ENCODE measurements at places on chromosomes 11 and 22.

- DNase-seq, result no peak
Measured at GRCh38 chr22:48752451-48753380, 1075.0 kb downstream of the BRD1 start.

DNA sequence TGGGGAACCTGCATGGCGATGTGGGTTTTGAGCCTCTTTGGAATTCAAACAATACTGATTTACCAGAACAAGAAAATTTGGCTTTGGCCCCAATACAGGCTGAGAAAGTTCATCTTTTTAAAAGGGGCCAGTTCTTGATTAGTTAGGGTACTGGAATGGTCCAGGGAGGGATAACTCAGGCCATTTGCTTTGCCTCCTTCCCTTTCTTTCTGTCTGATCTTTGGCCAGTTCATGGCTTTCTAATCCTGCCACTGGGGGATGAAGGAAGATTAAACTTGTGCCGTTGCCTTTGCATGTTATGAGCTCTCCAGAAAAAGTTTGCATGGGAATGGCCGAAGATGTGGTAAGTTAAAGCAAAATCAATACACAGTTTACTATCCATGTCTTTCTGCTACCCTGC lies 78.4 kb downstream of the ADAMTS15 start:
- DNase-seq, result no peak

- no peak for DNase-seq
Measured at GRCh38 chr22:35217527-35217926, 39.8 kb upstream of the HMGXB4 start.

- DNase-seq, result no peak
Measured at GRCh38 chr22:24184057-24184798, 2.9 kb downstream of the SUSD2 start.

GRCh38 chr11:10026514-10026913 lies 267.5 kb downstream of the SBF2 start:
- DNase-seq, result no peak

GRCh38 chr22:38411016-38411415 lies 44.0 kb downstream of the KCNJ4 start:
- no peak for DNase-seq

DNA sequence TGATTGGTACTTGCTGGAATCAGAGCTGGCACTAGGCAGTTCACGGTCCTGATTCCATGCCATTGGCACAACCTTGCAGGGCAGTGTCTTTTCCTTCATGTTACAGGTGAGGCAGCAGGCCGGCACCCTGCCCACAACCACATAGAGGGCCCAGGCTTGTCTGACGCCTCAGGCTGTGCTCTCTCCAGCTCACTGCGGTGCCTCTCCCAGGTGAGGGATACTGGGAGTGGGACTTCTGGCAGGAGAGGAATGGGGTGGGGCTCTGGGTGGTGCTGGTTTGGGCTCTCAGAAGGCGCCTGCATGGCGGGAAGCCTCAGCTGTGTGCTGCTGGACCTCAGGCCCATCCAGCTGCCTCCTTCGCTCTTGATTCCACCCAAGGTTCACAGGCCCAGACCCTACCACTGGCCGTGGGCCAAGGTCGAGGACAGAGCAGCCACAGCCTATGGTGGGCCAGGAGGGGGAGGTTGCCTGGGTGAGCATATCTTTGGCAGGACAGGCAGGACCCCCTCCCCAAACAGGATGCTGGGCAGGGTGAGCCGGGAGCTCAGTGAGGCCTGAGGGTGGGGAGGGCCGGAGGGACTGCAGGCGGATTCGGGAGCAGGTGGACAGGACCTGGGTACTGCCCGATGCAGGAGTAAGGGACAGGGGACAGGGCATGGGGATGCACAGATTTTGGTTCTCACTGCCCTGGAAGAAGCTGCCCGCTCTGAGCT lies 7.0 kb upstream of the MPPED1 start:
- DNase-seq, result no peak

GRCh38 chr11:119192111-119192510 lies 6.8 kb downstream of the NHERF4 start:
- DNase-seq, result no peak

DNA sequence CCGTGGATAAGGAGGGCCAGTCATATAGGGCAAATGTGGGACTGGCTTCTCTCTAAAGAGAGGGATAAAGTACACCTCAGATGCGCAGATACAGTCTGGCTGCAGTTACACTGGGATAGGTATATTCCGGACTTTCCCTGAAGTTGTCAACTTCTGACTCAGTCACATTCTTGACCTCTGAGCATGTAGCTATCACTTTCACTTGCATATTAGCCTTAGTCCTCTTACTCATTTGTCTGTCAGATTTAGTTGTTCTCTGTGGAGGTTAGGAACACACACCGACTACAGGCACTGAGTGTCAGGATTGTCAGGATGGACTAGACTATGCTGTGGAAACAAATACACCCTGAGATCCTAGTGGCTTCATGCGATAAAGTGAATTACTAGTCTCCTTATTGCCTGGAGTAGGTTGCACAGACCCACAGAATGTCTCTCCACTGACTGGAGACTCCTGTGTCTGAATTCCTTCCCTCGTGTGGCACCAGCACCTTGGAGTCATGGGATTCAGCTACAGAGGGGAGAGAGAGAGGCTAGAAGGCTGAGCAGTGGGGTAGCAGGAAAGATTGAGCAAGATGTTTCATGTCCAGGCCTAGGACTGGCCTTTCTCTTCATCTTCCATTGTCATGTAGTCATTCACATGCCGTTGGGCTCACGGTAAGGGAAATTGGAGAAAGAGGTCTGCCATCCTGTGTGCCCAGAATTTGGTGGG lies 654.3 kb downstream of the NTM start:
- no peak for DNase-seq

GRCh38 chr11:102117472-102118113 lies 7.3 kb downstream of the YAP1 start:
- DNase-seq, result no peak

DNA sequence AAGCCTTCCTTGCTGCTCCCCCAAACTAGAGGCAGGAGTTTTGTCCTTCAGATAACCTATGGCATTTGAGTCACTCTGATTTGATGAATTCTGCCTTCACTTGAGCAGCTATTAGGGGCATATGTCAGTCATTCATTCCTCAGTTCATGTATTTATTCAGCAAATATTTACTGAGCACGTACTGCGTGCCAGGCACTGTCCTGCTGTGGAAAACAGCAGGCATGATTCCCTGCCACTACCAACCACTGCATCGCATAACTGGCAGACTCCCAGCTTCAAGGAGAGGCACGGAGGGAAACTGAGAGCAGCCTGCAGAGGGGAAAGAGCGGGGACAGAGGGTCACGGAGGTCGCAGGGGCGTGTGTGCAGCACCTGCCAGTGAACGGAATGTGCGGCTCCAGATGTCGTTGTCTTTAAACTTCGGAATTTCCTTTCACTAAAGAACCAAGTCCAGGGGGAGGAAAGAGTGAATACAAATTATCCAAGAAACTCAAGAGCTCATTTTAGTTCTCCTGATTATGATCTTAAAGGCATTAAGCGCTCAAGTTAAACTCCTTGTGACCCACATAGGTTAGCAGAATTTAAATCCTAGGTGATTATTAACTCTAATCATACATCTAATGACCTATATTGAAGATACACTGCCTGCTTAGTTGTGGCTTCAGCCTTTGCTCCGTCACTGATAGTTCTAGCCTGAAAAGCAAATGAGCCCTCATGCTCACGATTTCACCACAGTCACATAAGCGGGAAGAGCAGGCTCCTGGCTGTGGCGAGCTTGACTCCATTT lies 12.6 kb downstream of the PPARA start:
- DNase-seq, result no peak

DNA sequence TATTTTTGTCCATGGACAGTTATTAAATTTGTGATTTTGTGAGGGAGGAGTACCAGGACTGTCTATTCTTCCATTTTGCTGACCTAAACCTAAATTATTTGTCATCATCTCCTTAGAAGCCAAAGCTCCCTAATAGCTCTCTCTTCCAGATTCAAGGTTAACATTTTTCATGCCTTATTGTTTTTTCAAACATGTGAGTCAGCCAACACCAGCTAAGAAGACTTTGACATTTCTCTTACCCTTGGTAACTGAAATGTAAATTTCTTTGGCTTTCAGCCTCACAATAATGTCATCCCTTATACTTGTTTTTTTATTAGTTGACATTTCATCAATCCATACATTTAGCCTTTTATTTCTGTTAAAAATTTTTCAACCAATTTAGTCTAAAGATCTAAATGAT lies 19.2 kb downstream of the OR52E1 start:
- no peak for DNase-seq

GRCh38 chr11:1642288-1643145 lies 12.9 kb downstream of the KRTAP5-5 start:
- DNase-seq, result no peak

DNA sequence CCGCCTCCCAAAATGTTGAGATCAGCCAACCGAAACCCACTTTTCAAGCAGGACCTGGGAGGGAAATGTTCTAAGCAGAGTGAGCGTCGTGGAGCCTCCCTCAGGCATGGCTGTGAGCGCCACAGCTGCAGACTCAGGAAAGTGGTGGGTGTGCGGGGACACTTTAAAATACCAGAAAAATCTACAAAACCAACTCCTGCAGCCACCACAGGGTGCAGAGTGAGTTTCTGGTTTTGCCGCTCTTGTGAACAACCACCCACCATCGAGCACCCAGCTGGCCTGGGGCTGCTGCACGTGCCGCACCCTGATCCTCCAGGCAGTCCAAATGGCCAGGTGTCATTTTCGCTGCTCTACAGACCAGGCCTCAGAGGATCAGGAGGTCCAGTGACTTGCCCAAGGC lies 46.9 kb downstream of the CELSR1 start:
- DNase-seq, result no peak

DNA sequence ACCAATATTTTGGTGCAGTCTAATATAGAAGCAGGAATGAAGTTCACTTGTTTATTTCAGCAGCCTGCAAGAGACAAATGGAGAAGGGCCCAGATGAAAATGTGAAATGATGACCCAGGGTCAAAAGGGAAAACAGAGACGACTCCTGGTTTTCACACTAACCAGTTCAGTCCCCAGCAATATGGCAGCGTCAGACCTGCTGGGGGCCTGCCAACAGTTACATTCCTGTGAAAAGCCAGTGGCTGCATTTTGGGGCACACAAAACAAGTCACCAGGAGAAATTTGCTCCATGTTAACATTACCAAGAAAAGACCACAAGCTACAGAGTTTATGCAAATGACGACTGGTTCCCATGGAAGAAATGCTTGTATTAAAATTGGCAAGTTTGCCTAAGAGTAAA lies 80.2 kb downstream of the CCDC34 start:
- no peak for DNase-seq

- DNase-seq, result no peak
Measured at GRCh38 chr11:35878741-35879140, 65.1 kb upstream of the LDLRAD3 start.

DNA sequence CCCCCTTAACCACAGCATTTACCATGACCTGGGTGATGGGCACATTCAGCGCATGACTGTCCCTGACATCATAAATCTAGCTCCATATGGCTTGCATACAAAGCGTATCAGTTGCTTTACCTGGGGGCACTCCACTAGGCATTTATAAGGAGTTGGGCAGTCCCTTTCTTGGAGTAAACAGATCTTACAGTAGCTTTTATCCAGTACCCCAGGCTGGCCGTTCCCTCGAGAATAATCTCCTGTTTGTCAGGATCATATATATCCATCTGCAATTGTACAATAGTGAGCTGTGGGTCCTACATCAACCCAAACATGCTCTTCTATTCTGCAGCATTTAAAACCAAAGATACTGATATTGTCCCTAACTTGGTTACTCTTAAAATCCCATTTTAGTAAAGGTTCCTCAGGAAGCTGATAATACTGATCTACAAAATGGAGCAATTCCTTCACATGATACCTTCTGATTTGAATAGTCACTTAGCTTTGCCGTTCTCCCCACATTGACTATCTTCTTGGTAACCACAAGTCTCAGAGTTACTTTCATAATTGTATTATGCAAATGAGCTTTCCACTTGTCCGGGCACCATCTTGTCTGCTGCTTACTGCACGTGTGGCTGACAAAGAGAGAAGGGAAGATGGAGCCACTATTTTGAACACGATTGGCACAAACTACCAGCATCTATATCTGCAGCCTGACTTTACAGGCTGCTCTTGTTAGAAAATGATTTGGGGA lies 205.0 kb downstream of the CWF19L2 start:
- DNase-seq, result no peak

- DNase-seq, result no peak
Measured at GRCh38 chr11:5042091-5042490, 4.2 kb upstream of the OR52J3 start.

GRCh38 chr11:34501500-34501899 lies 12.1 kb downstream of the ELF5 start:
- DNase-seq, result no peak

DNA sequence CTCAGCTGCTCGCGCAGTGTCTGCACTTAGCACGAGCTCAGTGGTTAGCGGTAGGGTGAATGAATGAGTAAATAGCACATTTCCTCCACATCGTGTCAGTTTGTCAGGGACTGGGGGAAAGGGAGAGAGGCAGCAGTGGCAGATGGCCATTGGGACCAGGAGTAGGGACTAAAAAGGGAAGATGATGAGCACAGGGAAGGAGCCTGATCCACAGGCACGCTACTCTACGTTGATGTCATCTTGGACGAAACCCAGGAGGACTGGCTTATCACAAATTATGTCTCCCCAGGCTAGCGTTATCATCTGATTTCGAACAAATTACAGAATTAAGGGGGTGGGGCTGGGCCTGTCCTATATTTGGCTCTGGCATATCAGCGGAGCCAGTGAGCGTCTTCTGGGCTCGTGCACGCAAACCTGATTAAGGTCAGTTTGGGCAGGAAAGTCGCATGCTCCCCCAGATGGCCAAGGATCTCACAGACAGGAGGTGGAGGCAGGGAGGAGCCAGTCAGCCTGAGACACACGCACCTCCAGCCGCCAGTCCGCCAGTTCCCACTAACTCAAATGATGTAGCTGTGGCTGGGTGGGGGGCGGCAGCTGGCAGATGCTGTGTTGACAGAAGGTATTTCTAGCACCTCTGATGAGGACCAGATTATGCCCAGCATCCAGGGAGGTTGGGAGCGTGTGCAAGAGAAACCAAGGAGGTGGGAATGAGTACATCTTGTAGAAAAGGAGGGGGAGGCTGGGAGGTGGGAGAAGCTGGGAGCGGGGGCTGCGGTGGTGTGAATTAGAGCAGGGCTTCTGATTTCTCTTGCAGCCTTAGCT lies 97.4 kb upstream of the PRDM11 start:
- DNase-seq, result no peak

- no peak for DNase-seq
Measured at GRCh38 chr22:46063846-46064227, 86.5 kb upstream of the PPARA start.

DNA sequence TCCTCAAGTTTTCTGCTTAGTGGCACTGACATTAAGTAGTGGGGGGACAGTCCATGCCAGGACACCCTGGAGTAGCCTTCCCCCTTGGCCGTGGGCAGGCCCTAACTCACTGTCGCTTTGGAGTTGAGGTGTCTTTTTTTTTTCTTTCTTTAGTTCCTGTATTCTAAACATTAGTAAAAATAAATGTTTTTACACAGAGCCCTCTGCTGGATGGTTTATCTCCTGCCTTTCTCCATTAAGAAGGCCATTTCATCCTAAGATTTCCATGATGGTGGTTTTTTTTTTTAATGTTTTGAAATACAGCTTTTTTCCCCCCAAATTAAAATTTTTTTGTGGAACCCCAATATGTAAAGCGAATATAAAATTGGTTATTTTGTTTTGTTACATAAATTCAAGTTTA lies 1.8 kb upstream of the TIGD3 start:
- no peak for DNase-seq

- DNase-seq, result no peak
Measured at GRCh38 chr11:96306933-96307775, 35.8 kb downstream of the MAML2 start.

- no peak for DNase-seq
Measured at GRCh38 chr22:37425369-37425768, 1.9 kb downstream of the ELFN2 start.

- DNase-seq, result no peak
Measured at GRCh38 chr11:96303064-96303463, 39.9 kb downstream of the MAML2 start.

Measured in stimulated activated CD8-positive, alpha-beta memory T cell treated with anti-CD3 and anti-CD28 coated beads, Interleukin-4, amount 100 ng/mL, for 4 hours (primary cell).